Mesothelial cell of epicardium (in vitro differentiated cells): ENCODE measurements at places on chromosomes 7 and 10.
A peak's percentile ranks its signal among the peaks of the same experiment; 100 is the strongest.

DNA sequence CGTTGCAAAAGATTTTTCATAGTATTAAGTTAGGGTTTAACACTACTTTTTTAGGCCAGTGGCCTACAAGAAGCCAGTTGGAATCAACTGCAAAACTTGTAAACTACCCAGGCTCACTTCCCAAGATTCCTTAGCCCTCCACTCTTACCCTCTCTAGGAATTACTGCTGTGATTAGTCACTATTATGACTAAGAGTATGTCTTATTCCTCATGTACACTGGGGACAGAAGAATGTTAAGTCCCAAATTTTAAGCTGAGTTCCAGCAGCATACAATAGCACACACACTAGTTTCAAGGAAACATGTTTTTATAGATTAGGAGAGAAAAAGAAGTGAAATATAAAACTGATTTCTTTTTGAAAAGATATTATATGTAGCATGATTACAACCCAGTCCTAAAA lies 42.8 kb downstream of the FBXL13 start:
- no peak overlapping the region for H3K4me3 ChIP-seq
- H3K4me1 ChIP-seq = no peaks in the 10 kb centered on the region
- no peaks in the 10 kb centered on the region for H3K27me3 ChIP-seq
- no peaks in the 10 kb centered on the region for H3K36me3 ChIP-seq

GRCh38 chr10:8633909-8634308 lies 579.4 kb downstream of the GATA3 start:
- no peak for DNase-seq
- no peak overlapping the region for H3K4me3 ChIP-seq
- peaks cover 19% of the 10 kb centered on the region for H3K4me1 ChIP-seq
- H3K36me3 ChIP-seq = peaks cover 3% of the 10 kb centered on the region

- peak; percentile 51 for DNase-seq
- peaks cover 88% of the 10 kb centered on the region for H3K27me3 ChIP-seq
- H3K4me1 ChIP-seq = peaks cover 4% of the 10 kb centered on the region
- no peaks in the 10 kb centered on the region for H3K36me3 ChIP-seq
Observed at GRCh38 chr10:97196223-97197029, 10.7 kb upstream of the SLIT1 start.

DNA sequence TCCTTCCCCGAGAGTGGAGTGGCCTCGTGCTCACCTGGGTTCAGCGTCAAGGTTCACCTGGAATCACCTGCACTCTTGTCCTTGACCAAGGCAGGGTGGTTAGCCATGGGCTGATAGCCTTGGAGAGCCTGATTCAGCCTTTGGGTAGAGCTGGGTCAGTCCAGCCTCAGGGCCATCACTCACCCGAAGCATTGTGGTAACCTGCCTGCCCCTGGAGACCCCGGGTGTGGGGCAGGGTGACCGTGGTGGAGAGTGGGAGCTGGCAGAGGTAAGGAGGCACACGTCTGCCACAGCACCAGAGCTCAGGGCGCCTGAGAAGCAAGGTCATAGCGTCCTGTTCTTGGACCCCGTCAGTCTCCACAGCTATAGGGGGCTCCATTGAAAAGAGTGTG lies 27.8 kb upstream of the WDFY4 start:
- no peak overlapping the region for H3K27ac ChIP-seq
- DNase-seq = no peak
- peaks cover 3% of the 10 kb centered on the region for H3K4me1 ChIP-seq
- H3K36me3 ChIP-seq = no peaks in the 10 kb centered on the region
- peaks cover 82% of the 10 kb centered on the region for H3K27me3 ChIP-seq

GRCh38 chr10:107422681-107423080 lies 258.2 kb upstream of the SORCS1 start:
- no peak overlapping the region for H3K4me3 ChIP-seq
- peaks cover 2% of the 10 kb centered on the region for H3K4me1 ChIP-seq
- DNase-seq = no peak
- H3K27me3 ChIP-seq = peaks cover 2% of the 10 kb centered on the region

- no peak overlapping the region for H3K4me3 ChIP-seq
- H3K36me3 ChIP-seq = peaks cover 2% of the 10 kb centered on the region
- peaks cover 28% of the 10 kb centered on the region for H3K4me1 ChIP-seq
- no peak overlapping the region for H3K27ac ChIP-seq
- H3K27me3 ChIP-seq = no peaks in the 10 kb centered on the region
Observed at GRCh38 chr7:33044401-33044718, 18.2 kb downstream of the NT5C3A start.

- DNase-seq = no peak
- peaks cover 8% of the 10 kb centered on the region for H3K4me1 ChIP-seq
- no peaks in the 10 kb centered on the region for H3K27me3 ChIP-seq
- H3K4me3 ChIP-seq = no peak overlapping the region
Observed at GRCh38 chr7:8117195-8117594, 144.8 kb downstream of the ICA1 start.

DNA sequence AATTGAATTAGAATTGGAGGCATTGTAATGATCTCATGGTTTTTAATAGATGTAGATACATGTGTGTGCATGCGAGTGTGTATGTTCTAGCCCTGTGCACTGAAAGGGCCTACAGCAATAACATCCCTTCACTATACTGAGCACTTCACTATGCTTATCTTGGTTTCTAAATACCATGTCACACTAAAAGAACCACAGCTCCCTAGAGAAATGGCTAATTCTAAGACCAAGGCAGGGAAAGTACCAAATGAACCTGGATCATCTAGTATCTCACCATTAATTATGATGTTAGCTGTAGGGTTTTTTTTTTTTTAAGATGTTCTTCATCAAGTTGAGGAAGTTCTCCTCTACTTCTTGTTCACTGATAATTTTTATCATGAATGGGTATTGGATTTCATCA lies 55.1 kb downstream of the HECTD2 start:
- peaks cover 78% of the 10 kb centered on the region for H3K36me3 ChIP-seq
- H3K4me1 ChIP-seq = no peaks in the 10 kb centered on the region
- no peak overlapping the region for H3K27ac ChIP-seq
- H3K27me3 ChIP-seq = no peaks in the 10 kb centered on the region

GRCh38 chr7:145644426-145645134 lies 472.0 kb upstream of the CNTNAP2 start:
- no peak overlapping the region for H3K27ac ChIP-seq
- no peaks in the 10 kb centered on the region for H3K4me1 ChIP-seq
- no peaks in the 10 kb centered on the region for H3K36me3 ChIP-seq
- H3K4me3 ChIP-seq = no peak overlapping the region
- H3K27me3 ChIP-seq = no peaks in the 10 kb centered on the region

- H3K4me1 ChIP-seq = peaks cover 8% of the 10 kb centered on the region
- no peak for DNase-seq
- H3K4me3 ChIP-seq = no peak overlapping the region
Observed at GRCh38 chr7:81956520-81956919, 186.7 kb upstream of the HGF start.

GRCh38 chr10:73244866-73245477 lies 2.1 kb downstream of the DNAJC9 start:
- H3K36me3 ChIP-seq = peaks cover 22% of the 10 kb centered on the region
- peaks cover 36% of the 10 kb centered on the region for H3K4me1 ChIP-seq
- no peak for DNase-seq
- peak overlapping the region; percentile 75 for H3K27ac ChIP-seq
- peak overlapping the region; percentile 41 for H3K4me3 ChIP-seq

- H3K27me3 ChIP-seq = no peaks in the 10 kb centered on the region
- H3K36me3 ChIP-seq = no peaks in the 10 kb centered on the region
- H3K27ac ChIP-seq = no peak overlapping the region
- no peak overlapping the region for H3K4me3 ChIP-seq
Observed at GRCh38 chr7:106869954-106870353, 4.9 kb downstream of the PIK3CG start.

- peaks cover 3% of the 10 kb centered on the region for H3K4me1 ChIP-seq
- H3K4me3 ChIP-seq = no peak overlapping the region
- no peak for DNase-seq
Observed at GRCh38 chr7:34247468-34247867, 342.1 kb downstream of the BMPER start.

DNA sequence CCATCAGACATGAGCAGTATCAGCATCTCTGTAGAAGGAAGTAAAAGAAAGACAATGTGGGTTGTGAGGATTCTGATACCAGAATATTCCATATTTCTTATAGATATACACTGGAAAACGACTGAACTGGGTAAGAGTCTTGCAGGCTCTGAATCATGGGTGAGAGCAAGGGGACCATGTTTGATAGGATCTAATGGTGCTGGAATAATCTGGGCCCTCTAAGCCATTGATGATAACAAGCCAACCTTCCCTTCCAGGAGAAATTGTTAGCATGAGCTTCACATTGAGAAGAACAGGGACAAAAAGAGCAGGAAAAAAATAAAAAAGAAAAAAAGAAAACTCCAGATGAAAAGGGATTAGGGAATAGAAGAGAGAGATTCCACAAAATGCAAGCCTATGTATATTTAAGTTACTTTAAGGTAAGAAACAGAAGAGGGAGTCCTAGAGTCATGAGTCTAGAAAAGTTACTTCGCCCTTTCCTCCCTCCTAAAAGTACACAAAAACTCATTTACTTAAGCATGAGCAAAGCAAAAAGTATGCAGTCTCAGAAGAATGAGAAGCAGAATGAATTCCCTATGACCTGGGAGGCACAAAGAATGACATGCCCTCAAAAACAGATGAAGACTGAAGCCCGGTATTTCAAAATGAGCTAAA lies 181.9 kb downstream of the TMEM26 start:
- peak overlapping the region; percentile 50 for H3K27ac ChIP-seq
- peaks cover 15% of the 10 kb centered on the region for H3K4me1 ChIP-seq
- DNase-seq = no peak

GRCh38 chr10:89615824-89616223 lies 29.2 kb downstream of the PANK1 start:
- H3K27me3 ChIP-seq = no peaks in the 10 kb centered on the region
- H3K27ac ChIP-seq = peak overlapping the region; percentile 21
- H3K36me3 ChIP-seq = peaks cover 35% of the 10 kb centered on the region
- no peak overlapping the region for H3K4me3 ChIP-seq
